GM04503 (cell line): ENCODE measurements at places on chromosomes 7 and 10.

DNA sequence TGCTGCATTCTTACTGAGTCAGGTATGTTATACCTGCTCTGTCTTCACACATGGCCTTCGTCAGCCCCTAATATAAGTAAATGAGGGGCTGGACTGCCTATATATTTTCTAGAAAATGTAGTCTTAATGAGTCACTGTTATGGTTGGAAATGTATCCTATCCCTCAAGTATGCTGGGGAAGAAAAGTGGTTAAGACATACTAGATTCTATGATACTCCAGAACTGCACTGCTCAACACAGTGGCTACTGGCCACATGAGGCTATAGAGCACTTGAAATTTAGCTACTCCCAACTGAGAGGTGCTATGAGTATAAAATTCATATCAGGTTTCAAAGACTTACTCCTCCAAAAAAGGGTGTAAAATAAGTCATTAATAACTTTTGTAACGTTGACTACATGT lies 104.3 kb upstream of the STEAP1B start:
- DNase-seq = no peak

DNA sequence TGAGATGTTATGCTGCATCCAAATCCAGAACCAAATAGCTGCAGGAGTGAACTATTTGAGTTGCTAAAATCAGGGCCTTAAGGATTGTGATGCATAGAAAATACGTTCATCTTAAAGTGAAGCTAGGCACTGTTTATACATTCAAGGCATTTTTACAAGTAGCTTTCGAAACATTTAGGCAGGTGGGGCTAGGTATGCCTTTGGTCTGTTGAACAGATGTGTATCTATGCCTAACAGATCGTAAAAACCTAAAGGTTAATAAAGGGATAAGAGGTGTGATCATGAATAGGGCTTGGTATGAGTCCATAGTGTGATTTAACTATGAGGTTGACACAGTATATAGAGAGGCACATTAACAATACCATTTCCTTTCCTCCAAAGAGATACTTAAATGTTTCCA lies 262.5 kb downstream of the SEMA3D start:
- DNase-seq = no peak

DNA sequence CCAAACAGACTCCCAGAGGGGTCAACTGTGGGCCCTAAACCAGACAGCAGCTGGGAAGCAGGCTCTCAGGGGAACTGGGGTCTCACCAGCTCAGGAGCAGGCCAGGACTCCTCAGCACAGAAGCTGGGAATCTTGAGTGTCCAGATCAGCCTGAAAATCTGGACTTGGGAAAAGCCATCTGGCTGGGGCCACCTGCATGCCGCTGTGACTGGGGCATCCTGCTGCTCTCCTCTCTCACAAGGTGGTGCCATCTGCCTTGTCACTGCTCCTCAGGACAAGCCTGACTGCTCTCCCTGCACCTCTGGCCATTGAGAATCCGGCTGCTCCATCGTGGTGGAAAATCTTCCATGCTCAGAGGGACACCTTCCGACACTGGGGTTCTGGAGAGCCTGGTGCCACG lies 141.4 kb downstream of the PLPP4 start:
- no peak for DNase-seq

DNA sequence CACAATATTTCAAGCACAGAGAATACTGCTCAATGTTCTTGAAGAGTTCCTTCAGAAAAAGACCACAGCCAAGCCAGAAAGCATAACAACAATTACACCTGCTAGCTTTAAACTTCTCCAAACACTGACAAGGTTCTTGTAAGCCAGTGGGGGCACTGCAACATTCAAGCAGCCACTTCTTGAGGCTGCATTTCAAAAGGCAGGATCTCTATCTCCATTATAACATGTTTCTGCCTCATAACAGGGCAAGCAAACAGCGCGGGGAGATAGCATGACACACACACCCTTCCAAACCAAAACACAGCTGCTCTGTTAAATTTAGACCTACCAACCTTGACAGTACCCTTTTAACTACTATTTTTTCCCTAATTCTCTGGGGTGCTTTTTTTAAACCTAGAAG lies 30.8 kb downstream of the CHCHD3 start:
- no peak for DNase-seq

GRCh38 chr10:75640381-75640780 lies 209.0 kb downstream of the LRMDA start:
- DNase-seq = no peak

- peak; percentile 49 for DNase-seq
Observed at GRCh38 chr10:30433730-30434272, at the start of gene MAP3K8. MAP3K8 (plus strand) TSS chr10:30434184; CDS start chr10:30438939, 4,755 bp downstream.

- no peak for DNase-seq
Observed at GRCh38 chr10:97889461-97890265, 40.0 kb downstream of the GOLGA7B start.

DNA sequence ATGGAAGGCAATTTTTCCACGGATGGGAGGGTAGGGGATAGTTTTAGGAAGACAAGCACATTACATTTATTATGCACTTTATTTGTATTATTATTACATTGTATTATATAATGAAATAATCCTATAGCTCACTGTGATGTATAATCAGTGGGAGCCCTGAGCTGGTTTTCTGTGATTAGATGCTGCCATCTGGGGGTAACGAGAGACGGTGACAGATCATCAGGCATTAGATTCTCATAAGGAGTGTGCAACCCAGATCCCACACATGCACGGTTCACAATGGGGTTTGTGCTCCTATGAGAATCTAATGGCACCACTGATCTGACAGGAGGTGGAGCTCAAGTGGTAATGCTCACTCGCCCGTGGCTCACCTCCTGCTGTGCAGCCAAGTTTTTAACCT lies 103.9 kb upstream of the STK17A start:
- DNase-seq = no peak

DNA sequence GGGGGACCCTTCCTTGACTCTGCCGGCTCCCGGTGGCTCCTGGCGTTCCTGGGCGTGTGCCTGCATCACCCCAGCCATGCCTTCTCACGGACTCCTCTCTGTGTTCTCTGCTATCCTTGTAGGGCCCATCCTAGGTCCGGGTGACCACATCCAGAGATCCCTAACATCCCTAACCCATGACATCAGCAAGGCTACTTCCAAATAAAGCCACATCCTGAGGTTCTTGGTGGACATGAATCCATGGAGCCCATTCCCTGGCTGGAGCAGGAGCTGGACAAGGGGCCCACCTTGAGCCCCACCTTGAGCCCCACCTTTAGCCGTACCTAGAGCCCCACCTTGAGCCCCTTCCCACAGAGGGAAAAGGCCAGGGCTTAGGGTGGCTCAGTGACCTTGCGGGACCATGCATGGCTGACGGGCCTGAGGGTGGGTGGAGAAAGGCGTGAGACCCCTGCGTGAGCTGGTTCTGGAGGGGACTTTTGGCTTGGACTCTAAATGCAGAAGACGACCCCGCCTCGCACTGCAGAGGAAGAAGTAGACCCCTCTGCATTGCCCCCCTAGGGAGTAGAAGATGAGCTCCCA lies 58.5 kb upstream of the INPP5A start:
- no peak for DNase-seq

DNA sequence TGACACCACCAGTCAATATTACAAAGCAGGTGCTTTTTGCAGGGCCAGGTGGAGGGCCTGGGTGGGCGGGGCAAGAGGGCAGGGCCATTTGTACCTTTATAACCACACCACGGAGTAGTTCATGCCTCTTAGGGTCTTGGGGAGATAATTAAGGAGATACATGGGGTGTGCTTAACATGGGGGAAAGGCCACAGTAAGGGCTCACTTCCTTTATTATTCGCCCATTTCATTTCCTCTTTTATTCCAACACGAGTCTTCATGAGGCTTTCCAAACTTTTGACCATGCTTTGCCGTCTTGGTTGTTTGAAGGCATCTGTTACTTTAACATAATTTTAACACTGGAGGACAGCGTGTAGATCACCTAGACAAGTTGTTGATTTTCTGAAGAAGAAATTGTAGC lies 33.3 kb upstream of the LYZL2 start:
- no peak for DNase-seq

DNA sequence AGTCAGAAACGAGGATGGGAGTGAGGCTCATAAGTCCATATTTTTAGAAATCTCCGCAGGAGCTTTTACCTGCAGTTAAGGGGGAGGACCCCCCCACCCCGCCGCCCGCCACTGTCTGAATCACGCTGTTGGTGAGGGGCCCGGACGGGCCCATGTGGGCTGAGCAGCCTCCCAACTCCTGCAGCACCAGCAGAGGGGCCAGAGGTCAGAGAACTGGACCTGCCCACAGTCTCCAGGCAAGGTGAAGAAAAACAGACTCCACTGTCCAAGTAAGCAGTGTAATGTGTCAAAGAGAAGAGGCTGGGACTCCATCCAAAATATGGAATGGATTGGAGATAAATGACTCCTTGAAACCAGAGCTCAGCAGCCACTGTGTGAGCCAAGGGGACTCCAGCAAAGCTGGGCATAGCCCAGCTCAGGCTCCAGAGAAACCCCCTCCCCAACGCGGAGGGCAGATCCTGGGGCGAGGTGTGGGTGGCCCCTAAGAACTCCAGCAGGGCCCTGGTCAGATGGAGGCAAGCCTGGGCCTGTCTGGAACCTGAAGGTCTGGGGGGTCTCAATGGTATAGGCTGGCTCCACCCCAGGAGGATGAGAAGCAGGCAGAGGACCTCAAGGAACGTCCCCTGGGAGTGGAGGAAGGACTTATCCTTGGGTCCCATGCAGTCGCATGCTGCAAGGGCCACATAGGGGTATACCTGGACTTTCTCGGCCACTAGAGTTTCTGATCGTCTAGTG lies 128.5 kb upstream of the TNS3 start:
- no peak for DNase-seq

DNA sequence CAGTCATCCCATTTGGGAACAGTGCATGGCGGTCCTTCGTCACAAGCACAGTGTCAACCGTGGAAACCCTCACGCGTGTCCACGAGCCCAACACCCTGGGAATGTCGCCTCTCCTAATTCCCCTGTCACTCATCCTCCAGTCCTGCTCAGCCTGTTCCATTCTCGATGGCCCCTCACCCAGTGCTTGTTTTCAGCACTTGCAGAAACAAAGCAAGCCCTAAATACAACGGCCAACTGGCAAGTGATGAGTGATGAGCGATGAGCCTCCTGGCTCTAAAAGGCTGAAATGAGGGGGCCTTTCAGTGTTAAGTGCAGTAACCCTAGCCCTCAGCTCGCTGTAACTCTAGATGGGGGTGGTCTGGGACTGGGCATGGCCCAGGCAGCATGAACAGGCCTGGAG lies 22.6 kb downstream of the NKX2-3 start:
- no peak for DNase-seq

DNA sequence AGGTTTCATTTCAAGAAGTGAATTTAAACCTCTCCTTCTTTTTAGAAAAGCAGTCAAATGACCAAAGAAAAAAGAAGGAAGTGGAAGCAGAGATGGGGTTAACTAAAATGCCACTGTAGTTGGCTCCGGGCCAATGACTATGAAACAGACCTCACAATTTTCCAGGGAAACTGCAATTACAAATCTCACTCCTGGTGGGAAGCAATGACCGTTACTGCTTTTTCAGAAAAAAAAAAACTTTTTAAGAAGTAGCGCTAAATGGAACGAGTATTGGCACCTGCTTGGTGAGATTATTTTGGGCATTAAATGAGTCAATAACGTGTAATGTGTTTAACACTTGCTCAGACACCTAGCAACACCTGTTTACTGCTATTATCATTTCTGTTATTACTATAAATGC lies 1.2 kb downstream of the SFRP4 start:
- no peak for DNase-seq

DNA sequence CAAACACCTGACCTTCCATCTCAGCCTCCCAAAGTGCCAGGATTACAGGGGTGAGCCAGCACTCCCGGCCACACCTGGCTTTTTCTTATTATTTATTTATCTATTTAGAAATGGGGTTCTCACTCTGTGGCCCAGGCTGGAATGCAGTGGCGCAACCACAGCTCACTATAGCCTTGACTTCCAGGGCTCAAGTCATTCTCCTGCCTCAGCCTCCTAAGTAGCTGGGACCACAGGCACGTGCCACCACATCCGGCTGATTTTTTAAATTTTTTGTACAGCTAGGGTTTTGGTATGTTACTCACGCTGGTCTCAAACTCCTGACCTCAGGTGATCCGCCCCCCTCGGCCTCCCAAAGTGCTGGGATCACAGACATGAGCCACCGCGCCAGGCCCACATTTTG lies 56.9 kb upstream of the MYL10 start:
- DNase-seq = no peak

- no peak for DNase-seq
Observed at GRCh38 chr7:17044861-17045260, 163.1 kb upstream of the AGR3 start.

- no peak for DNase-seq
Observed at GRCh38 chr10:61903221-61903927, 1.9 kb downstream of the ARID5B start.

GRCh38 chr7:16345979-16346958 lies 75.1 kb downstream of the CRPPA start:
- peak; percentile 68 for DNase-seq

DNA sequence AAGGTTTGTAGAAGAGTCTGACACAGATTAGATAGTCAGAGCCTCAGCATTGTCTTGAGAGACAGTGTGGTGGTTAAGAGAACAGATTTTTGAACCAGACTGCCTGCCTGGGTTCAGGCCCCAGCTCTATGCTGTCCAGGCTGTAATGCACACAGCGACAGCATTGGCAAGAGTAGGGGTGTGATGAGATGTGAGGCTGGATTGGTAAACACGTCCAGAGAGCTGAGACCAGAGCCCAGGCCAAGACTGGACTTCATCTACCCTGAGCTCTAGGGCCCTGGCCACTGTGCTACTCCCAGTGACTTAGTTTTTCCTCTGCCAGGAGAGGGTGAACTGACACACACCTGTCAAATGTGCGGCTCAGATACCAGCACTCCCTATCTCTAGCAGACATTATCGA lies 360.4 kb downstream of the RPS24 start:
- DNase-seq = no peak

- no peak for DNase-seq
Observed at GRCh38 chr10:103839872-103840739, 15.3 kb downstream of the SH3PXD2A start.

GRCh38 chr7:108263425-108263824 lies 133.3 kb upstream of the LAMB4 start:
- no peak for DNase-seq

- DNase-seq = no peak
Observed at GRCh38 chr10:87503401-87503800, 1.3 kb upstream of the MINPP1 start.

DNA sequence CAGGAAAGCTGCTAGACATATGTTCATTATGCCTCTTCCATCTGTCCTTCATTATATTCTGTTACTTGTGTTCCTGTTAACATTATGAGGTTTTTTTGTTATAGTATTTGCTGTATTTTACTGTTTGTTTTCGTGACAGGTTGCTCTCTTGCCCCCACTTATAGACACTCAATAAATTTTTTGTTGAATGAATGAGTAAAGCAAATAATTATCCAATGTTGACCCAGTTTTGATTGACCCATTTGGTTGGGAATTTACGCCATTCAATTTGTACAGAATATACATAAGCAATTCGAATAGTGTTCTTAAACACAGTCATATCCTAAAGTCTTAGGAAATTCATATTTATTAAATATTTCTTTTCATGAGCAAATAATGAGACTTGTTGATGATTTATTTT lies 11.8 kb downstream of the CCSER2 start:
- DNase-seq = no peak
